Activated CD4-positive, alpha-beta memory T cell treated with anti-CD3 and anti-CD28 coated beads for 36 hours (primary cell): ENCODE measurements at places on chromosomes 11 and 22. TPM values are rescaled to one million over a fixed set of nuclear protein-coding genes. Genes with fewer than 3 reads are reported as not detected.

The OR8B2 gene
- not detected for total RNA-seq

The SRSF8 gene
- 31.1 TPM for total RNA-seq

The SYT12 gene
- total RNA-seq: not detected

The ZNF280B gene
- 2.4 TPM for total RNA-seq

The DMC1 gene
- 15.8 TPM for total RNA-seq

- peaks cover 18% of the 10 kb centered on the region for H3K4me1 ChIP-seq
- no peak overlapping the region for H3K4me3 ChIP-seq
- H3K36me3 ChIP-seq: peaks cover 7% of the 10 kb centered on the region
- H3K27me3 ChIP-seq: no peaks in the 10 kb centered on the region
- peak; percentile 69 for DNase-seq
Measured at GRCh38 chr11:18471995-18472394, 16.3 kb downstream of the LDHAL6A start.

GRCh38 chr22:24053481-24054226, 42.5 kb downstream of the CABIN1 start:
- H3K4me3 ChIP-seq: no peak overlapping the region
- H3K27ac ChIP-seq: no peak overlapping the region
- no peaks in the 10 kb centered on the region for H3K27me3 ChIP-seq
- no peak for DNase-seq

- H3K27me3 ChIP-seq: no peaks in the 10 kb centered on the region
- H3K4me3 ChIP-seq: no peak overlapping the region
- H3K4me1 ChIP-seq: peaks cover 20% of the 10 kb centered on the region
- DNase-seq: no peak
- H3K27ac ChIP-seq: no peak overlapping the region
Measured at GRCh38 chr22:26548303-26548702, 36.0 kb upstream of the TFIP11 start.

DNA sequence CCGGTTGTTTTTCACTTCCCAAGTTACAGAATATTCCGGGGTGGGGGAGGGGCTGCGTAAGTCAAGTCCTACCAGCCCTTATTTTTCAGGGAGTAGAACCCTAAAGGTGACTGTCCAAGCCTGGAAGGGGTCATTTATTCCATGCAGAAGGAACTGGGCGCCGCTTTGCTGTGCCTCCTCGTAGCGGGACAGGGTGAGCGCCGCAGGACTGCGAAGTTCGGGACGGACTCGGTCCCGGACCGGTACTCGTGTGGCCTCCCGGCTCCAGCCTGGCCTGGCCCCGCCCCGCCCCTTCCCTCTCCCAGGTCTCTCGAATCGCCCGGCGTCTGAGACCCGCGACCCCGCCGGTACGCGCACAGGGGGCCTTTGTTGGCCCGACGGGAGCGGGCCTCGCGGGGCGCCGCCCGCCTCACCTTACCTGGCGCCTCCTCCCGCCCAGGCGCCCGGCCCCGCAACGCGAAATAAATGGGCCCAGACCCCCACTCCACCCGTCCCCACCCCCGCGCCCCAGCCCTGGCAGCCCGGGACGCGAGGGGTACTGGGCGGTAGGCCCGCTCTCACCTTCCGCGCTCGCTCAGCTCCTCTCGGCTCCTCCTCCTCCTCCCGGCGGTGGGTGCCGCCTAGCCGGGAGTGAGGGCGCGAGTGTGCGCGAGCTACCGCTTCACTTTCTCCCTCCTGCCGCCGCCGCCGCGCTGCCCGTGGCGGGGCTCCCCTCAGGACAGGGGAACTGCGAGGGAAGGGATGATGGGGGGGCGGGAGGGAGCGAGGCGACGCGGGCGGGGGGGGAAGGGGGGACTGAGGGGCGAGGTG, 698 bp downstream of the PAK1 start:
- peaks cover 15% of the 10 kb centered on the region for H3K27me3 ChIP-seq
- no peak overlapping the region for H3K27ac ChIP-seq
- H3K36me3 ChIP-seq: no peaks in the 10 kb centered on the region
- peak overlapping the region; percentile 69 for H3K4me3 ChIP-seq
- H3K4me1 ChIP-seq: peaks cover 5% of the 10 kb centered on the region

DNA sequence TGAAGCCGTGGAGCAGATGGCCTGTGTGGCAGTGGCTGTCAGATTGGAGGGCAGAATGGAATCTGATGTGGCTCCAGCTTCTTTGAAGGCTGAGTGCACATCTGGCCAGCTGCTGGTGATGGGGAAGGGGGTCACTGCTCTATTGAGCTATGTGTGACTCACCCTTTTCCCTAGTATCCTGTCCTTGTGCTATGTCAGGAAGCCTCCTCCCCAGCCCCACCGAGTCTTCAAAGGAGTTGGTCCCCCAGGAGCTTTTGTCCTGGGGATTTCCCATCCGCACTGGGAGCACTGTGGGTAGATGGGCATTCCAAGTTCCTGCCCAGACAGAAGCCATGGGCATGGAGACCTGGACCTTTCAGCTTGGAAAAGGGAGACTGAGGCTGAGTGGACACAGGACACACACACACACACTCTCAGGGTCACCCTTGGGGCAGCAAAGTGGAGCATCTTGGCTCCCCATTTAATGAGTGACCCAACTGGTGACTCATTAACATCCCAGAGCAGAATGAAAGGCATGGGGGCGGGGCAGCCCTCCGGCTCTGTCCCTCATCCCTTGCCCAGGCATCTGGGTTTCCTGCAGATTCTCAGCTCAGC, 3.3 kb downstream of the SERPINH1 start:
- no peak overlapping the region for H3K27ac ChIP-seq
- H3K27me3 ChIP-seq: no peaks in the 10 kb centered on the region
- DNase-seq: no peak
- H3K4me3 ChIP-seq: no peak overlapping the region
- H3K4me1 ChIP-seq: peaks cover 32% of the 10 kb centered on the region

DNA sequence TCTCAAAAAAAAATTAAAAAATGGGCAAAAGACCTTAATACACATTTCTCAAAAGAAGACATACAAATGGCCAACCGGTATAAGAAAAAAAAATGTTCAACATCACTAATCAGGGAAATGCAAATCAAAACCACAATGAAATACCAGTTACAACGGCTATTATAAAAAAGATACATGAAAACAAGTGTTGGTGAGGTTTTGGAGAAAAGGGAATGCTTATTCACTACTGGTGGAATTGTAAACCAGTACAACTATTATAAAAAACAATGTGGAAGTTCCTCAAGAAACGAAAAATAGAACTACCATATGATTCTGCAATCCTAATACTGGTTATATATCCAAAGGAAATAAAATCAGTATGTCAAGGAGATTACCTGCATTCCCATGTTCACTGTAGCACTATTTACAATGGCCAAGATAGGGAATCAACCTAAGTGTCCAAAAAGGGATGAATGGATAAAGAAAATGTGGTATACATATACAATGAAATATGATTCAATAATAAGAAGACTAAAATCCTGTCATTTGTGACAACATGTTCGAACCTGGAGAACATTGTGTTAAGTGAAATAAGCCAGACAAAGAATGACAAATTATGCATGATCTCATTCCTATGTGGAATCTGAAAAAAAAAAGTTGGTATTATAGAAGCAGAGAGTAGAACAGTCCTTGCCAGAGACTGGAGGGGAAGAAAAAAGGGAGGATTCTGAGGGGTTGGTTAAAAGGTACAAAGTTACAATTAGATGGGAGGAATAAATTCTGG, 256.9 kb upstream of the PITPNB start:
- H3K36me3 ChIP-seq: no peaks in the 10 kb centered on the region
- no peak for DNase-seq
- H3K4me1 ChIP-seq: no peaks in the 10 kb centered on the region
- H3K27me3 ChIP-seq: peaks cover 1% of the 10 kb centered on the region
- H3K27ac ChIP-seq: no peak overlapping the region

DNA sequence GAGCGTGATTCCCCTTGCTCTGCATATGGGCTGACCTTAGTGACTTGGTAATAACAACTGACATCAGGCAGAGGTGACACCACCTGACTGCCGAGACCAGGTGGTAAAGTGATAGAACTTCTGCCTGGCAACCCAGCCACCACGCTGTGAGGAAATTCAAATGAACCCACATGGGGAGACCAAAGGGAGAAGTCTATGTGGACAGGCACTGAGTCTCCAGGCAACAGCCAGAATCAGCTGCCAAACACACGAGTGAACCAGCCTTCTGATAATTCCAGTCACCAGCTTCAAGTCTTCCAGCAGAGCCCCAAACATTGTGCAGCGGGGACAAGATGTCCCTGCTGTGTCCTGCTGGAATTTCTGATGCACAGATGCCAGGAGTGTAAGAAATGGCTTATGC, 29.7 kb downstream of the SPATA19 start:
- H3K27ac ChIP-seq: no peak overlapping the region
- no peak overlapping the region for H3K4me3 ChIP-seq
- no peaks in the 10 kb centered on the region for H3K4me1 ChIP-seq
- no peaks in the 10 kb centered on the region for H3K36me3 ChIP-seq
- peaks cover 5% of the 10 kb centered on the region for H3K27me3 ChIP-seq
- DNase-seq: no peak

GRCh38 chr22:32994041-32994830, 63.9 kb downstream of the SYN3 start:
- no peaks in the 10 kb centered on the region for H3K4me1 ChIP-seq
- no peaks in the 10 kb centered on the region for H3K27me3 ChIP-seq
- H3K36me3 ChIP-seq: no peaks in the 10 kb centered on the region
- DNase-seq: no peak
